Dorsolateral prefrontal cortex (tissue), 122 donors: ENCODE measurements at places on chromosomes 2 and 18.

GRCh38 chr2:98460573-98461497 is 16.2 kb downstream of the INPP4A start:
- no peak for DNase-seq

GRCh38 chr2:240170883-240171282 is 30.4 kb upstream of the OTOS start:
- no peak for DNase-seq

DNA sequence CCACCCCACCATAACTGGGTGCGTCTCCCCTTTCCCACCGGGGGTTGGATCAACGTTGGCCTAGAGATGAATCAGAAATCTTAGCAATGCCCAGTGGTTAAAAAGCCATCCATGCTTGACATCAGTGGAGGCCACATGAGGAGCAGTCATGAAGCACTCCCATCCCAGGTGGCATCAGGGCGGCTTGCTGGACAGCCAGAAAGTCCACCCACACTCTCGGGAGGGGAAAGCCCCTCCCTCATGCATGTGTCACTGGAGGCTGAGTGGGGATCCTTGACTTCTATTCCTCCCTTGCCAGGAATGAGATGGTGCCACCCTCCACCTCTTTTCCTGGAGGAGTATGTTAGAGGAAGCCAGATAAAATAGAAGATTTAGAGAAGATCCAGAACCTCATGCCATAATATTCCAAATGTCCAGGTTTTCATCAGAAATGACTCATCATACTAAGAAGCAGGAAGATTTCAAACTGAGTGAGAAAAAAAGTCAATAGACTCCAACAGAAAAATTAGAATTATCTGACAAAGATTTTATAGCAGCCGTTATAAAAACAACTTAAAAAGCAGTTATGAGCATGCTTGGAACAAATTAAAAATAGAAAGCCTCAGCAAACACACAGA is 507.1 kb upstream of the ID2 start:
- no peak for DNase-seq

DNA sequence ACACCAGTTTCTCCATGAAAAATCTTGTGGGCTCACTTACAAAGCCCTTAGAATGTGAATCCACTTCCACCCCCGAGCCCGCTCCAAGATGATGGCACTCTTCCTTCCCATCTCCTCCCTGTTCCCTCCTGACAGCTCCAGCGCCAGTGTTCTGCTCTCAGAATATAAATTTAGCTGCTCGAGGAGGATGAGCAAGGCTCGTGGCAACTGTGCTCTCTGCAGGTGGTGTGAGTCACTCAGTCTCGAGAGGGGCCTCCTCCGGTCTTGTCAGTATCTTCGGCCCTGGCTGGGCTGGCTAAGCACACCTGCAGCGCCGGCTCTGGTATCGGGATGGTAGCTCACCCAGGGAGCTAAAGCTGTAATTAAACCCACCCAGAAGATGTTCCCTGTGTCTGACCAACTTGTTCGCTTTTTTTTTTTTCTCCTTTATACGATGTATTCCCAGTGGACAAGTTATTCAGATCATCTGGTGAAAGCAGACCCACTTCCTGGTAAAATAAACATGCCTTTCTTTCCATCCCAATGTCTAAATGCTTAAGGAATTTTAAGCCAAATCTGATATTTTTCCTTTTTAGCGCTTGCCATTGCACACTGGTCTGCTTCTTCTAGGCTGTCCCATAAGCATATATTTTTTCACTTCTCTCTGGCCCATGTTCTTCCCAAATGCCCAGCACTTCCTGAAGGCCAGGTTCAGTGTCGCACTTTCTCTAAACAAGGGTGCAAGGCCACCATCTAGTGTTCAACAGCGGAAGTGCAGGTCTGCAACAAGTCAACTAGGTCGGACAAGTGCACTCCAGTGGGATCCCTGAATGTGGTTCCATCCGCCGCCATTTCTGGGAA is 31.4 kb upstream of the YPEL5 start:
- peak; percentile 92 for DNase-seq

- DNase-seq: no peak
These were observed 234.3 kb upstream of the HS6ST1 start for GRCh38 chr2:128552806-128553551.

GRCh38 chr2:44852594-44852993 is 88.9 kb upstream of the SIX3 start:
- no peak for DNase-seq

DNA sequence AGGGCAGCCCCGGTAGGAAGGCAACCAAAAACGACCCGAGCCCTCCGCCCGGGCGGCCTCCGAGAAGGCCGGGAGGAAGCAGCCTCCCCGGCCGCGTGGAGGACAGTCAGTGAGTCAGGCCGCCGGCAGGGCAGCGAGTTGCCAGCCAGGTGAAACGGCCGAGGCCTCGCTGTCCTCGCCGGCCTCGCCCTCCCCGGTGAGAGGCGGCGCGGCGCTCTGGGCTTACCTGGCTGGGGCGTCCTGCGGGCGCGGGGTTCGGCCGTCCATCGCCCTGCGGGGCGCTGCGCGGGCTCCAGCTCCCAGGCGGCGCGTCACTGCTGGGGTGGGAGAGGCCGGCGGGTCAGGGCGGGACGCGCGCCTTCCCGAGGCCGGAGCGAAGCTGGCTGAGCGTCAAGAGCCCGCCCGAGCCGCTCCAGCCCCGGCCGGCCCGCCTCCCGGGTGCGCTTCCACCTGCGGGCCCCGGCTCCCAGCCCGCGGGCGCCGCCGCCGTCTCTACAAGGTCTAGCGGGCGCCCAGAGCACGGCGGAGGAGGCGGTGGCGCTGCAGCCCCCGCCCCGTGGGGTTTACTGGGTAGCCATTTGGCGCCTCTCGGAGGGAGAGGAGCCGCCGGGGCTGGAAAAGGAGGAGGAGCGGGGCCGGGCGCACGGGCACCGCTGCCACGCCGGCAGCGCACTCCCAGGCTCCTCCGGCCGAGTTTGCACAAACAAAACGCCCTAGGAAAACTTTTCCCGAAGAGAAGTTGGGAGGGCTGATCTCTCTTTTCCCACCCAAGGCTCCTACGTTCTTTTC is 499 bp downstream of the COBLL1 start:
- DNase-seq: peak; percentile 55

- no peak for DNase-seq
These were observed 14.2 kb upstream of the FAP start for GRCh38 chr2:162257425-162257824.

GRCh38 chr18:26487437-26487836 is 60.9 kb downstream of the KCTD1 start:
- DNase-seq: no peak

DNA sequence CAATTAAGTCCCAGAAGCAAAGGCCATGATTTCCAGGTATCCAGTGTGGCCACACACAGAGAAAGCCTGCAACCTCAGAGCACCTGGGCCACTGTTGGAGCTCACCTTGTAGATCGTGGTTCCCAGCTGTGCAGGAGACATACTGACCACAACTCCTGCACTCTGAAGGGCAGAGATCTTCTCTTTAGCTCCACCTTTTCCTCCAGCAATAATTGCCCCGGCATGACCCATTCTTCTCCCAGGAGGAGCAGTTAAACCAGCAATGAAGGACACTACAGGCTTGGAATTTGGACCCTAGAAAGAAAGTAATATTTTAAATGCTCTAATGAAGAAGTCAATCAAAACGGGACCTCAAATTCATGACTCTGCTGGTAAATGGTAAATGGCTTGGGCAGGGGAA is 33.8 kb downstream of the SUCLG1 start:
- DNase-seq: no peak

GRCh38 chr18:36179562-36180355 is 7.5 kb upstream of the MOCOS start:
- DNase-seq: no peak

GRCh38 chr2:233676046-233676445 is 4.3 kb downstream of the UGT1A9 start:
- DNase-seq: no peak

GRCh38 chr2:25098670-25099486 is 57.0 kb downstream of the EFR3B start:
- no peak for DNase-seq

GRCh38 chr2:57693965-57694364 is 352.6 kb upstream of the VRK2 start:
- no peak for DNase-seq

DNA sequence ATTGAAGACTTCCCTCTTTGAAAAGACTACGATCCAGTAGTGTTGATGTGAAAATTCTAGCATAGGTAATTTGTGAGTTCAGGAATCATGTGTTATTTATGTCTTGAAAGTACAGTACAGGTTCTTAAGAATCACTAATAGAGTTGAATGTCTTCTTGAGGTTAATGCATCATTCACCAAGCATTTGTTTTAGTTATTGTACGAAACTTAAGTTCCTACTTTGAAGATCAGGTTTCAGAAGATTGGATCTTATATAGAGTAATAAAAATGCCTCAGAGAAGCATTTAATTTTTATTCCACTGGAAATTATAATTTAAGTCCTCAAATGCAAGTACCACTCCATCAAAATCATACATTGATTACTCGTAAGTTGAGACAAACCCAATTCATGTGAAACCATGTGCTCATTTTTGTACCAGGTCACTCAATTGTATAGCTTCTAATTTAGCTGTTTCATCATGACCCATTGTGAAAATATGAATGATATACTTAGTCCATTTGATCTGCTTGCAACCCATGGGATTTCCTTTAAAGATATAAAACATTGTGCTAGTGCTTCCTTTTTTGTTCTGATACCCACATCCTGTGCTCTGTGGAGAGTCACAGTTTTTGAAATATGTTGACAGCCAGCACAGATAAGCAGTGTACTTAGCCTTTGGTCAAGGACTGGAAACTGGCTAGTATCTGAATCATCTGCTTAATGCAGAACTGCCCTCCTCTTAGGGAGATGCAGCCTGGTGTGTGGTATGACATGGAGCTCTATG is 22.5 kb upstream of the RAB27B start:
- no peak for DNase-seq

GRCh38 chr2:220279372-220279771 is 651.9 kb downstream of the SLC4A3 start:
- DNase-seq: no peak

DNA sequence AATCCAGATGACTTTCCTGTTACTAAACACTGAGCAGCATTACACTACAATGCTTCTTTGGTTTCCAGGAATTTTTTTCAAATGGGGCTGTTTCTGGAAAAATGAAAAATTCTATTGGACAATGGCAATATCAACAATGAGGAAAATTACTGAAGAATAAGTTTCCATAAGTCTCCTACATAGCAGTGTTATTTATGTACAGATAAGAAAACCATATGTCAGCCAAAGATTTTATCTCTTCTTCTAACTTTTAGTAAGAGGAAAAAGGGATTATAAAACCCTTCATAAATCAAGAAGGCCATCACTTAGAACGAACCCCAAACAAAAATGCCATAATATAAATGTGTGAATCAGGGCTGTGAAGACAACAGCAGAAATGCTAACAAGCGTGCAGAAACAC is 31.6 kb upstream of the NOSTRIN start:
- DNase-seq: no peak

- DNase-seq: no peak
These were observed 1.1 kb upstream of the SP140 start for GRCh38 chr2:230224458-230224857.

- no peak for DNase-seq
These were observed 1.4 kb downstream of the ANKRD44 start for GRCh38 chr2:197308996-197309690.

DNA sequence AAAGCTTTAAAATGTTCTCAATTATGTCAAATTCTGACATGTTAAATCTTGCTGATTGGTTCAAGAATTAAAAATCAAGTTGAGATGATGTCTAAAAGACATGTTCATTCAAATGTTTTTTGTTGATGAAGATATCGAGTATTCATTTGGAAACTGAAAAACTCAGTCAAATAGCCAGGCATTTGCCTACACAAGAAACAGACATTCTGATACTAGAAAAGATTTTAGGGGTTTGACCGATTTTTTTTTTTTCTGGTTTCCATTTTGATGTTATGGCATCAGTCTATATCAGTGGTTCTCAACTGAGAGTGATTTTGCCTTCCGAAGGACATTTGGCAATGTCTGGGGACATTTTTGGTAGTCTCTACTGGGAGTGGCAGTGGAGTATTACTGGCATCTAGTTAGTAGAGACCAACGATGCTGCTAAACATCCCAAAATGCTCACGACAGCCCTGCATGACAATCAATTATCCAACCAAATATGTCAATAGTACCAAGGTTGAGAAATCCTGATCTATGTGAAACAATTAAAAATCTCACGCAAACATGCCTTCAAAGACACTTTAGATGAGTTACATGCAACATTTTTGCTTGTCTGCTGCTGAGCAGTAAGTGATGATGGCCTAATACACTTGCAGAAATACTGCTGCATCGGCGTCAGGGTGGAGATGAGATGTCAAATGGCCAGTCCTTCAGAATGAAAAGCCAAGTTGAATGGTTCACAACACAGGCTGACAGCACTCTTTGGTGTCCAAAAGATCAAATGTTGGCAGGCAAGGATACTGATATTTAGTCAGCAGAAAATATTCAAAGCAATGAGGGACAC is 12.5 kb downstream of the RASGRP3 start:
- DNase-seq: no peak

GRCh38 chr2:214203214-214203613 is 207.6 kb upstream of the VWC2L start:
- DNase-seq: no peak

DNA sequence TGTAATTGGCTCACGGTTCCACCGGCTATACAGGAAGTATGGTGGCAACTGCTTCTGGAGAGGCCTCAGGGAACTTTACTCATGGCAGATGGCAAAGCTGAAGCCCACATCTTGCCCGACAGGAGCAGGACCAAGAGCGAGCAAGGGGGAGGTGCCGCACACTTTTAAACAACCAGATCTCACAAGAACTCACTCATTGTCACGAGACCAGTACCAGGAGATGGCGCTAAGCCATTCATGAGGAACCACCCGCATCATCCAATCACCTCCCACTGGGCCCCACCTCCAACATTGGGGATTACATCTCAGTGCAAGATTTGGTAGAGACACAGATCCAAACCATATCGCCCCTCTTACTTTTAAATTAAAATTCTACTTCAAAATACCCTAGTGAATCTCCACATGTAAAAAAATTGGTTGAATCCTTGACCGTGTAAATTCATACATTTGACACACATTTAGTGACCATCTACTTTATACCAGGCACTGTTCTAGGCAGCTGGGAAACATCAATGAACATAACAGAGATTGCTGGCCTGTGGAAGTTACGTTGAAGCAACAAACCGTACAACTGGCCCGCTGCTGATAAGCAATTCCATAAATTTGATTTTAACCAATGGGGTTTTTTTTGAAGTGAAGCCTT is 87.6 kb downstream of the ALPK2 start:
- DNase-seq: no peak

DNA sequence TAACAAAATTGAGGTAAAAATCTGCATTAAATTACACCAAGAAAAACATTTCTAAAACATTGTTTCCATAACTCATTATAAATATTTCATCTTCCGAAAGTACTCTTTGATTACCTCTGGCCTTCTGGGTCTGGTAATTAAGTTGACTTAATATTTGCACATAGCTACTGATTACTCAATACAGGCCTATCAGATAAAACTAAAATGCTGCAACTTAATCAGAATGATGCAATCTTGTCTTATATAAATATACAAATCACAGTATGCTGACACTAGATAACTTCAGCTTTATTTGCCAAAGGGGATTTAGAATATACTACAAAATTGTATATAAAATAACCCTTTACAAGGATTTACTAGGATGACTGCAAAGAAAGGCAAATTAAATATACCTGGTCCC is 49.3 kb downstream of the SLC35F5 start:
- no peak for DNase-seq
